ENCODE measurements at places on chromosomes 11 and 22. TPM values are rescaled to one million over a fixed set of nuclear protein-coding genes. Genes with fewer than 3 reads are reported as not detected.

DNA sequence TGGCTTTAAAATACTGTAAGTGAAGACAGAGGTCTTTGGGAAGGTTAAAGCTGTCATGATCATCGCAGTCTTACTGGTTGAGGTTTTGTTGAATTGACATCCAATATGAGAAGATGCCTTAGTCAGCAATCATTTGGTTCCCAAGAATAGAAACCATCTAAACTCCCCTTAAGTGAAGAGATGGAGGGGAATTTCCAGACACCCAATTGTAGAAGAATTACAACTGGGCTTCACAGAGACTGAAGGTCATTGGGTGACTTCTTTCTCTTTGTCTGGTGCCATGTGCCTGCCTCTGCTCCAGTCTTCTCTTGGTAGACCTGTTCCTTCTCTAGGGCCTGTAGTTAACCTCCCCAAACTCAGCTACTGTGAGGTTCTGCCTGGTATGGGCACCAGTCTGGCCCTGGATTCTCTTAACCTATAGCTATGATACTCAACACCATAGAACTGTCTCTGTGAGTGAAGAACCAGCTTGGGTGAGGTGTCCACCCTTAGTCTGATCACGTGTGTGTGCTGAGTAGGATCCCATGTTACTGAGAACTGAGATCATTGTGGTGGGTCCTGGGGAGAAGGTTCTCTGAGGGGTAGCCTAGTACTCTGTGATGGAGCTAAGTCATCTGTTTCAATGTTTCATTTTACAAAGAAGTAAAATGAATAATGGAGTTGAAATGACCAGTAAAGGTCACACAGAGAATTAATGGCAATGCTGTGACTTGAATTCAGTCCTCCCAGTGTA is 182.5 kb downstream of the CSNK2A3 start:
- H3K4me1 ChIP-seq: no peaks in the 10 kb centered on the region
- H3K27me3 ChIP-seq: no peaks in the 10 kb centered on the region
- no peak overlapping the region for H3K4me3 ChIP-seq
- no peak for DNase-seq
- 0 out of 2 replicates have a peak, but pooled peaks cover 3% of the 10 kb centered on the region for H3K36me3 ChIP-seq

DNA sequence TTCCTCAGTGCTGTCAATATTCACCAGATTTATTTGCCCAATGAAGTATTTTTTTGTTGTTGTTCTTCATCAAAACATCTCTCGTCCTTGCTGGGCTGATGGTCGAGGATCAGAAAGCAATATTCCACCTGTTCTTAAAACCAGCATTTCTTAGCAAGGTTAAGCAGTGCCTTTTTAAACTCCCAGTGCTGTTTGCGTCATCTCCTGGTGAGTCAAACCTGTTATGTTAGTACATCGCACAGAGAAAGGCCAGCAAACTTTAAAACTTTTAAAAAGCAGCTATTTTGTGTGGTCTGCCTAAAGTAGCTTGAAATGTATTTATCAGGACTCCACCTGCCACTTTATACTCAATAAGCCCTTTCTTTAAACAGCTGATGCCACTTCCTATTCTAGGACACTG is 802.0 kb downstream of the KCNA4 start:
- no peak overlapping the region for H3K27ac ChIP-seq
- H3K4me1 ChIP-seq: no peaks in the 10 kb centered on the region
- H3K36me3 ChIP-seq: no peaks in the 10 kb centered on the region
- no peak for DNase-seq
- no peak overlapping the region for H3K4me3 ChIP-seq
- no peaks in the 10 kb centered on the region for H3K27me3 ChIP-seq

DNA sequence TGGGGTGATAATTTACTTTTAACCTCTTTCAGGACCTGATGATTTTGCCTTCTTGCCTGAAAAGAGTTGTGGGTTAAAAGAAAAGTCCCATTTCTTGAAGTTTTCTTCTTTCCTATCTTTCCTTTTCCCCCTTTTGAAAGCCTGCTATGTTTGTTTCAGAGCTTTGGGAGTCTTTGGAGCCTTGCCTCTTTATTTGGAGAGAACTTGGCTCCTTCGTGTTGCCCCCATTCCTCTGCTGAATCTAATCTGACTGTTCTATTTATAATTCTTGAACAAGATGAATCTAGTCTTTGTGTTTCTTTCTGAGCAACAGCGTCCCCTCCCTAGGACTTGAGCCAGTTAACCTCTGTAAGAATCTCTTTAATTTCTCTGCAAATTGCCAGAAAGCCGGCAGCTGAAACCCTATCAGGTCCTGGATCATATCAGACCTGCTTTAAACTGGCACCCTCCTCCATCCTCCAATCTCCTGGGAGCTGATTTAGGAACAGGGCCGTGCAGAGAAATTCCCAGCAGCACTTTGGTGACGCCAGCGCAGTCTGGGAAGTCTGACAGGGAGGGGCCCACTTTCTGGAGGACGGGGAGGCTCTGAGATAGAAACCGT is 289.1 kb upstream of the SORL1-AS1 start:
- H3K4me3 ChIP-seq: no peak overlapping the region
- no peak for DNase-seq
- H3K4me1 ChIP-seq: no peaks in the 10 kb centered on the region
- H3K27me3 ChIP-seq: no peaks in the 10 kb centered on the region

DNA sequence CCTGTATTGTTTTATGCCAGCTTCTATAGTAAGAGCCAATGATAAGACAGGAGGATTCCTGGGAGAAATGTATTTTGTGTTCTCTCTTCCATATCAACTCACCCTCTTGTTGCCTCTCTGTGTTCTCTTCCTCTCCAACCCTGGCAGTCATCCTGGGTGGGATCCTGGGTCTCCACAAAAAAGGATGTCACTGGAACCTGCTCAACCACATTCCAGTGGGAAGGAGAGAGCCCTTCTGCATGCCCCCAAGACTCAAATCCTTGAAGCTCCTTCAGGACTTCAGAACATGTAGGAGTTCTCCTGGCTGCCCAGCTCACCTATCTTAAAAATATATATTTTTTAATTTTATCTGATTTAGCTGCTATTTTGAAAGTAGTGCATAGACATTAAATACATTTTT is 26.1 kb downstream of the APOL6 start:
- no peak overlapping the region for H3K4me3 ChIP-seq
- no peaks in the 10 kb centered on the region for H3K4me1 ChIP-seq
- no peak for DNase-seq
- H3K27me3 ChIP-seq: no peaks in the 10 kb centered on the region
- peaks cover 20% of the 10 kb centered on the region for H3K36me3 ChIP-seq

- no peak overlapping the region for H3K4me3 ChIP-seq
- H3K4me1 ChIP-seq: no peaks in the 10 kb centered on the region
- H3K27ac ChIP-seq: no peak overlapping the region
- no peaks in the 10 kb centered on the region for H3K27me3 ChIP-seq
Measured at GRCh38 chr22:38748487-38749136, 7.2 kb downstream of the SUN2 start.

DNA sequence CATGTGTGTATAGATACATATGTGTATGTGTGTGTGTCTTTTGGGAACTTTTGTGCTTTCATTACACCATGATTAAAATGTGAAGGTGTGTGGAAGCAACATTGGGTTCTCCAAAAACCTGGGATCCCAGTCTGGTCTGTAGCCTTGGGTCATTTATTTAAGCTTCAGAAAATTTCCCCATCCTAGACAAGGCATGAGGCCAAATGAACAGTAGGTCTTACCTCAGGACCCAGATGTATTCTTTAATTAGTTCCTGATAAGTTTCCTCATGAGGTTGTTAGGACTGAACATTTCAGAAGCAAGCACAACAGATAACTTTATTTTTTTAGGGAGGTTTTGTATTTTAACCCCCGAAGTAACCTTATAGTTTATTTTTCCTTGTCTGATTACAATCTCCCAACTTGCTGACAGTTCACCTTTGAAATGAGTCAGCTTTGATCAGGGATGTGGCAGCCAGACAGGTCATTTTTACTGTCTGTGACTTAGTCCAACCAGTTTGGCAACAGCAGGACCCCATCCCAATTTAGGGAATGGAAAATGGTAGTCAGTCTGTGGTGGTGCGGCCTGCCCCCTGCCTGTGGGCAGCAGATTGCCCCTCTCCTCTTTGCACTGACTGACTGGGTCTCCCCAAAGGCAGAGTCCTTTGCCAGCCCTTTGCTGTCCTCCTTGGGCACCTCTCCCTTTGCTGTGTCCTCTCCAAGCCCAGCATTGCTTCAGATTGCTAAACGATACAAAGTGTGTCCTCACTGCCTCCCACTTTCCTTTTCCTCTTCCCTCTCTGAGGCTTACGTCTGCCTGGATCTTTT is 88.3 kb downstream of the NAV2 start:
- peak; percentile 50 for DNase-seq
- H3K4me1 ChIP-seq: peaks cover 21% of the 10 kb centered on the region
- H3K27me3 ChIP-seq: no peaks in the 10 kb centered on the region
- H3K27ac ChIP-seq: no peak overlapping the region
- peaks cover 3% of the 10 kb centered on the region for H3K36me3 ChIP-seq

- no peak overlapping the region for H3K27ac ChIP-seq
- DNase-seq: no peak
- H3K27me3 ChIP-seq: no peaks in the 10 kb centered on the region
- H3K4me1 ChIP-seq: peaks cover 2% of the 10 kb centered on the region
- H3K4me3 ChIP-seq: peak overlapping the region; percentile 84
Measured at GRCh38 chr11:843086-843734, 558 bp downstream of the TSPAN4 start.

DNA sequence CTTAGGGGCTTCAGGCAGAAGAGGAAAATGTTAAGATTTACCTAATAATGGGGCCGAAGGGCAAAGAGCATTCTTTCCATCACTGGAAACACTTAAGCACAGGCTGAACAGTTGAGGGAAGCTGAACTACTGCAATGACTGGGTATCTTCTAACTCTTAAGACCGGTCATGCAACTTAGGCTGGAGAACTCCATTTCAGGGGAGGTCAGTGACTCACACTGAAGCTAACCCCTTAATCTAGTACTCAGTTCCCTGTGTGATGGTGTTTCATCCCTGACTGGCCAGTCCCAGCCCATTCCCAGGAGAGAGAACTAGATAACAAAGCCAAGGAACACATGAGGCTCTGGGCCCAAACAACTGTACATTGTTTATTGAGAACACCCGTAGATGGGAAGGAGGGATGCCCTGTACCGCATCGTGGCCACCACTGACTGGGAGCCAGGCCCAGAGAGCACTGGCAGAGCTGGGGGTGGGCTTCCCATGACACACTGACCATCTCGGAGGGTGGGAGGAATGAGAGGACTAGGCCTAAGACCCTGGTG is 10.5 kb downstream of the RPL27A start:
- peaks cover 3% of the 10 kb centered on the region for H3K4me1 ChIP-seq
- no peak overlapping the region for H3K27ac ChIP-seq
- no peak for DNase-seq
- H3K27me3 ChIP-seq: no peaks in the 10 kb centered on the region

DNA sequence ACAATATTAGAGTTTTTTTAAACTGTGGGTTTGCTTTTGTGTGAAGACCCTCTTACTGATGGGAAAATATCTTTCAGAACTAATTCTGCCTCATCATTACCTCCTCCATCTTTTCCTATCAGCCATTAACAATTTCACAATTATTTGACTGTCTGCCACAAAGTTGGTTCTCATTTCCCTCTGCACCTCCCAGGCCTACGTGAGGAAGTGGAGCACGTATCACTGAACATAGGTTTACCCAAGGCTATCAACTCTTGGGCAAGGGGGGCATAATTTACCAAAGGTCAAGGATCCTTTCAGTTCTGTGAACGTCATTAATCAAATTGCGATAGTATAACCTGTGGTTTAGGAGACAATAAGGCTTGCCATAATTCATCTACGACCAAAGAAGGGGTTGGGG is 60.0 kb downstream of the LIF start:
- no peaks in the 10 kb centered on the region for H3K36me3 ChIP-seq
- H3K4me3 ChIP-seq: no peak overlapping the region
- DNase-seq: no peak
- H3K27me3 ChIP-seq: no peaks in the 10 kb centered on the region

GRCh38 chr11:61482513-61482912 is 26.0 kb upstream of the LRRC10B start:
- DNase-seq: peak; percentile 89
- no peak overlapping the region for H3K27ac ChIP-seq
- no peaks in the 10 kb centered on the region for H3K27me3 ChIP-seq
- no peaks in the 10 kb centered on the region for H3K4me1 ChIP-seq
- H3K4me3 ChIP-seq: no peak overlapping the region
- peaks cover 4% of the 10 kb centered on the region for H3K36me3 ChIP-seq

DNA sequence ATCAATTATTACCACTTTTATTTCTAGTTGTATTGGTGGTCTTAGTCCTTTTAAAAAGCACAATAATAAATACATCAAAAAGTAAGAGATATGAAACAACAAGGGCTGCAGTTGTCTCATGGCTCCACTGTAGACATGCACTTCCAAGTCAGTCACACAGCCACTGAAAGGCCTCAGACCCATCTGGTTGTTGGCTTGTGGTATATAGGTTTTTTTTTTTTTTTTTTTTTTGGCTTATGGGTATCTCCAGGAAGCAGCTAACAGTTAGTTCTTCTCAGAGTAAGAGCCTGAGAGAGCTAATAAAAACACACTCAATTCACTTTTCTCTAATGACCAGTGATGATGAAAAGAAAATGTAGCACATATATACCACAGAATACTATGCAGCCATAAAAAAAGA is 6.0 kb upstream of the OR52E6 start:
- H3K4me1 ChIP-seq: no peaks in the 10 kb centered on the region
- H3K27me3 ChIP-seq: no peaks in the 10 kb centered on the region
- H3K36me3 ChIP-seq: no peaks in the 10 kb centered on the region
- H3K4me3 ChIP-seq: no peak overlapping the region
- H3K27ac ChIP-seq: no peak overlapping the region

GRCh38 chr22:41672780-41673509 is 15.7 kb downstream of the SNU13 start:
- H3K27me3 ChIP-seq: no peaks in the 10 kb centered on the region
- no peak overlapping the region for H3K27ac ChIP-seq
- H3K4me1 ChIP-seq: no peaks in the 10 kb centered on the region
- no peak overlapping the region for H3K4me3 ChIP-seq

DNA sequence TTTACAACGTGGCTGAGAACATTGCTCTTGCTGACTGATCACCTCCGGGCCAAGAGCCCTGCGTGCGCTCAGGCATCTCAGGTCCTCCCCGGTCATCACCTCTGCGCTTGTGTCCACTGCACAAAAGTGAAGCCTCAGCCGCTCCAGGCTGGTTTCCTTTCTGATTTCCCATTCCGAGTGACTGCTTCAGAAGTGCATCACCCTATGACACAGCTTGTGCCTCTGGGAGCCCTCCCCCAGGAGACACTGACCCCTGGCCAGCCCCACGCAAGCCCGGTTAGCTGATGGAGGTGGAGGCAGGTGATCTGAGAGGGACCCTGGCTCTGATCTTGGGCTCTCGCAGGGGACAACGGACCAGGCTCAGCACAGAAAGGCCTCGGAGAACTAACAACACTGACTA is 38.3 kb upstream of the GNB1L start:
- no peak overlapping the region for H3K27ac ChIP-seq
- no peak for DNase-seq
- H3K27me3 ChIP-seq: no peaks in the 10 kb centered on the region
- H3K4me1 ChIP-seq: peaks cover 5% of the 10 kb centered on the region

OR51E1 gene
- total RNA-seq: not detected

ACAD8 gene
- total RNA-seq: 43.3 TPM

CYP2D6 gene
- total RNA-seq: 2.3 TPM

OR4A16 gene
- not detected for total RNA-seq

RFPL2 gene
- not detected for total RNA-seq

UCP3 gene
- total RNA-seq: 0.85 TPM

Measured in H9 (cell line).